Testis (tissue), 5 donors: ENCODE measurements at places on chromosomes 12 and 14. TPM values are rescaled to one million over a fixed set of nuclear protein-coding genes. Genes with fewer than 3 reads are reported as not detected.

DNA sequence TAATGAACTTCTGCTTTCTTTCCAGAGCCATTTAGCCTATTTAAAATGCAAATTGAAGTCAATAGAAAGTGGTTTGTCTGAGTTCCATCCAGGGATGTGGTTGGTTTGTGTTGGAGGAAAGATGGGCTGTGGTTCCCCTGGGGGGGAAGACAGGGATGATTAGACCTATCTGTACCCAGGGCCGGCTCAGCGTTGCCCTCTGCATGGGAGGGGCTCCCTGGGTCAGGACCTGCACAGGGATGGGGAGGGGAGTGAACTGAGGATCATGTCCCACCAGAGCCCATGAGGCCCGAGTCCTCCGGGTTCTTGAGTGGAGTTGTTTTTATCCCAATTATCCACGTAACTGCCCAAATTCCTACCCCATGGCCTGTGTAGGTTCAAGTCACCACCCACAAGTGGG is 76.9 kb upstream of the SFSWAP start:
- no peak for DNase-seq
- H3K4me3 ChIP-seq, result no peak overlapping the region
- no peak overlapping the region for H3K27ac ChIP-seq
- H3K4me1 ChIP-seq, result no peaks in the 10 kb centered on the region
- H3K36me3 ChIP-seq, result no peaks in the 10 kb centered on the region
- H3K27me3 ChIP-seq, result no peaks in the 10 kb centered on the region

GRCh38 chr12:56040963-56041551 is 661 bp upstream of the RPS26 start:
- H3K27me3 ChIP-seq, result no peaks in the 10 kb centered on the region
- peak overlapping the region; percentile 97 for H3K27ac ChIP-seq
- no peaks in the 10 kb centered on the region for H3K36me3 ChIP-seq
- H3K4me3 ChIP-seq, result peak overlapping the region; percentile 88
- DNase-seq, result no peak

RIPK3 gene
- 3.2 TPM for total RNA-seq

GRCh38 chr14:34895277-34895676 is 20.1 kb upstream of the BAZ1A start:
- H3K4me1 ChIP-seq, result no peaks in the 10 kb centered on the region
- H3K27ac ChIP-seq, result no peak overlapping the region
- H3K4me3 ChIP-seq, result no peak overlapping the region
- no peaks in the 10 kb centered on the region for H3K27me3 ChIP-seq
- no peaks in the 10 kb centered on the region for H3K36me3 ChIP-seq
- no peak for DNase-seq

GRCh38 chr12:49088150-49088931 is 6.3 kb downstream of the DHH start:
- H3K36me3 ChIP-seq, result no peaks in the 10 kb centered on the region
- peaks cover 53% of the 10 kb centered on the region for H3K4me1 ChIP-seq
- H3K27ac ChIP-seq, result no peak overlapping the region
- no peak overlapping the region for H3K4me3 ChIP-seq
- H3K27me3 ChIP-seq, result no peaks in the 10 kb centered on the region

- no peak for DNase-seq
- H3K36me3 ChIP-seq, result no peaks in the 10 kb centered on the region
- no peaks in the 10 kb centered on the region for H3K27me3 ChIP-seq
- no peak overlapping the region for H3K27ac ChIP-seq
- H3K4me1 ChIP-seq, result no peaks in the 10 kb centered on the region
- H3K4me3 ChIP-seq, result no peak overlapping the region
Measured at GRCh38 chr12:95004610-95005009, 1.1 kb upstream of the NDUFA12 start.

GNB3 gene
- 5.0 TPM for total RNA-seq

KRT72 gene
- 16.5 TPM for total RNA-seq

DNA sequence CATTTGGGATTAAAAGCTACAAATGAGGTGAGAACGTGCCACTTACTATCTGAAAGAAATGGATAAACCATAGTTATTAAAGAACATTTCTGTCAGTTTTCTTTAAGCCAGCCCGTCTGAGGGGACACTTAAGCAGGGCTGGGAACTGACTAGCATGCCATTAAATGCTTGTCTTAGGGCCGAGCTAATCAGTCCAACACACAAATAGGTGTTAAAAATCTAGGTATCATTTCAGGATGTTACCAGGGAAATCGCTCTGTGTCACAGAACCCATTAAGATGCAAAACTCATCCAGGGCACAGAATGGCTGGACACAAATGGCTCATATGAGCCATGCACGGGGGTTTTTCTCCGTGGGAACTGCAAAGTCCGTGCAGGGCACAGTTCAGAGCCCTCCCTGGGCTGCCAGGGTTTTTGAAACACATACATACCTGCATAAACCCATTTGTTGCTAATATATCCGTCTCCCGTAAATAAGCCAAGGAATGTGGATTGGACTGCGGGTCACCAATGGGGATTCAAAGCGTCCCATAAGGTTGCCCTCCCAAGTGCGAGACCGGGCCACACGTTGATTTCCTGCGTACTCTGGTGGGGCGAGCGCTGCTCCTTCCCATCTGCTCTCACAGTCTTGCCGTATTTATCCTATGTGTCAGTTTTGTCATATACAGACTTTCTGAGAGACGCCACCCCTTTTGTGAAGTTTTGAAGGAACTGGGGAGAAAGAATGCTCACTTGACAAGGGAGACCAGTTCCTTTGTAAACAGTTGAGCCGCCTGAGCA is 5.4 kb upstream of the GSC start:
- H3K4me3 ChIP-seq, result no peak overlapping the region
- no peaks in the 10 kb centered on the region for H3K4me1 ChIP-seq
- peaks cover 8% of the 10 kb centered on the region for H3K27me3 ChIP-seq
- no peaks in the 10 kb centered on the region for H3K36me3 ChIP-seq
- DNase-seq, result no peak

GRCh38 chr12:65532764-65533163 is 254.3 kb downstream of the MSRB3 start:
- no peaks in the 10 kb centered on the region for H3K4me1 ChIP-seq
- no peak for DNase-seq
- H3K27me3 ChIP-seq, result no peaks in the 10 kb centered on the region
- H3K4me3 ChIP-seq, result no peak overlapping the region
- no peak overlapping the region for H3K27ac ChIP-seq
- H3K36me3 ChIP-seq, result no peaks in the 10 kb centered on the region

- no peaks in the 10 kb centered on the region for H3K27me3 ChIP-seq
- no peak overlapping the region for H3K4me3 ChIP-seq
- DNase-seq, result peak; percentile 85
- peaks cover 61% of the 10 kb centered on the region for H3K4me1 ChIP-seq
Measured at GRCh38 chr14:76926521-76927251, 100.5 kb downstream of the LRRC74A start.

- no peaks in the 10 kb centered on the region for H3K4me1 ChIP-seq
- DNase-seq, result no peak
- H3K4me3 ChIP-seq, result no peak overlapping the region
- no peaks in the 10 kb centered on the region for H3K27me3 ChIP-seq
- no peaks in the 10 kb centered on the region for H3K36me3 ChIP-seq
- H3K27ac ChIP-seq, result no peak overlapping the region
Measured at GRCh38 chr14:93375673-93376156, 28.7 kb downstream of the COX8C start.

- no peak overlapping the region for H3K27ac ChIP-seq
- H3K4me3 ChIP-seq, result no peak overlapping the region
- DNase-seq, result no peak
- H3K36me3 ChIP-seq, result no peaks in the 10 kb centered on the region
- no peaks in the 10 kb centered on the region for H3K27me3 ChIP-seq
Measured at GRCh38 chr12:130960058-130960457, 6.4 kb downstream of the ADGRD1 start.

DNA sequence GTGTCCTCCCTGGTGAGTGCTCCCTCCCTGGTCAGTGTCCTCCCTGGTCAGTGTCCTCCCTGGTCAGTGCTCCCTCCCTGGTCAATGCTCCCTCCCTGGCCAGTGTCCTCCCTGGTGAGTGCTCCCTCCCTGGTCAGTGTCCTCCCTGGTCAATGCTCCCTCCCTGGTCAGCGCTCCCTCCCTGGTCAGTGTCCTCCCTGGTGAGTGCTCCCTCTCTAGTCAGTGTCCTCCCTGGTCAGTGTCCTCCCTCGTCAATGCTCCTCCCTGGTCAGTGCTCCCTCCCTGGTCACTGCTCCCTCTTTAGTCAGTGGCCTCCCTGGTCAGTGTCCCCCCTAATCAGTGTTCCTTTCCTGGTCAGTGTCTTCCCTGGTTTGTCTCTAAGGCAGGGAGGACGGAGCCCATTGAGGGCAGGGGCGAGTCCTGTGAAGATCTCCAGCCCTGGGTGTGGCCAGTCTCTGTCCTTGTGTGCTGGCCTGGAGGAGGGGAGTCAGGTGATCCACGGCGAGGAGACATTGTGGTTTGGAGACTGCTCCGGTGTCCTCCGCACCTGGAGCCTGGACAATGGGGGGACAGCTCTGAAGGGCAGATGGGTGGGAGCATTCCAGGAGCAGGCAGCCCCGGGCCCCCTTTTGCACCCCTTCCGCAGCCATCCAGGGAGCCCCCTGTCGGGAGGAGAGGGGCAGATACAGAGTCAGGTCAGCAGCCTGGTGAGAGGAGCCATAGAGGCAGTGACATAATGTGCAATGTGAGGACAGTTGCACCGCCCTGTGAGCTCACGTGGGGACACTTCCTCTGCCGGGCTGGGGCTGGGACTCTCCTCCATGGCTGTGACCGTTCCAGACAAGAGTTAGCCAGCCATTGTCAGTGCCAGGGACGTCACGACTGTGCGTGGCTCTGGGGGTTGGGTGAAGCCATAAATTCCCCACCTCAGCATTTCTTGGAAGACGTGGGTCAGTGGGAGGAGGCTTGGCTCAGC is 93.4 kb downstream of the ADGRD1 start:
- H3K36me3 ChIP-seq, result no peaks in the 10 kb centered on the region
- no peak overlapping the region for H3K4me3 ChIP-seq
- H3K27me3 ChIP-seq, result no peaks in the 10 kb centered on the region
- H3K4me1 ChIP-seq, result peaks cover 10% of the 10 kb centered on the region
- no peak for DNase-seq

- H3K36me3 ChIP-seq, result no peaks in the 10 kb centered on the region
- DNase-seq, result no peak
- H3K4me1 ChIP-seq, result peaks cover 23% of the 10 kb centered on the region
- no peak overlapping the region for H3K4me3 ChIP-seq
Measured at GRCh38 chr12:52120951-52121823, 41.7 kb downstream of the SMIM41 start.

DNA sequence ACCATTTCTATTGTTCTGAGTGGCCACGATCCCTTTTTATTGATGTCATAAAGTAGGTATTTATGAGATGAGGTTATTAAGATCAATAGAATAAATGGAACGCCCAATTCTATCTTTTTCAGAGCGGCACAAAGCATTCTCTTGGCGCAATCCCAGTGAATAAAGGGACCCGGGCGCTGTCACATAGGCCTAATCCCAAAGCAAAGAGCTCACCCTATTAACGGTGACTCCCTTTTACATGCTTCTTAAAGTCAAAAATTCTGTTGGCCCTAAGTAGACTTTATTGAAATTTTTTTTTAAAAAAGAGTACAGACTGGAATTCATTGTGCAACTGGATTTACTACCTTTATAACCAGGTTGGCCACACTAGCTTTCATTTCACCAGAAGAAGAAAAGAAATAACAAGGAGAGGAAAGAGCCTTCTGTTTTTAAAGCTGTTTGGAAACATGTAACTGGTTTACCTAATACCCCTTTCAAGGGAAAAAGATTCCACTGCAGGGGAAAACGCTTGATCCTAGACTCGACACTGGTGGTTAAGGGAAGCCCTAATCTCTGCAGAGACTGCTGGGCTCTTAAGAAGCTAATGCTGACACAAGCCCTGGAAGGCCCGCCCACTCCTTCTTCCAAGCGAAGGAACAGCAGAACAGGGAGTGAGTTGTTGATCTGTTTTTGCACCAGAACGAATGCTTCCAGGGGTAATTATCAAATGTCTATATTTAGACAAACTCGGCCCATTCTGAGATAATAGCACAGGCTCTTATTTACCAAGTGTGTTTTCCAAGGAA is 381.2 kb downstream of the BCL11B start:
- no peak overlapping the region for H3K4me3 ChIP-seq
- no peaks in the 10 kb centered on the region for H3K27me3 ChIP-seq
- peak overlapping the region; percentile 35 for H3K27ac ChIP-seq
- peaks cover 11% of the 10 kb centered on the region for H3K4me1 ChIP-seq
- H3K36me3 ChIP-seq, result no peaks in the 10 kb centered on the region

AMN gene
- 3.0 TPM for total RNA-seq

GRCh38 chr14:75542588-75543091 is 20.4 kb downstream of the BATF start:
- H3K36me3 ChIP-seq, result no peaks in the 10 kb centered on the region
- H3K27me3 ChIP-seq, result no peaks in the 10 kb centered on the region
- DNase-seq, result peak; percentile 73
- H3K4me1 ChIP-seq, result peaks cover 4% of the 10 kb centered on the region

DNA sequence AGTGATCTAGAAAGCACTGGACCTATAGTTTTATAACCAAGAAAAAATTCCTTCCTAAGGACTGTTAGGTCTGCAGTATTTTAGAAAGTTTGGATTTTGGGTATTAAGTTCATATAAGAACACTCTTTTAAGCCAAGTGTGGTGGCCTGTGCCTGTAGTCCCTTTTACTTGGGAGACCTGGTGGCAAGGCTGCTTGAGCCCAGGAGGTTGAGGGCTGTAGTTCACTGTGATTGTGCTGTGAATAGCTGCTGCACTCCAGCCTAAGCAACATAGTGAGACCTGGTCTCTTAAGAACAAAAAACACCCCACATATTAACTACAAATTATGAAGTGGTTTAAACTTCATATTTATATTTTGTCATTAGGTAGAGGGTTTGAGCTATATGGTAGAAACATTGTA is 9.7 kb downstream of the DNM1L start:
- H3K27me3 ChIP-seq, result no peaks in the 10 kb centered on the region
- no peaks in the 10 kb centered on the region for H3K36me3 ChIP-seq
- H3K4me3 ChIP-seq, result no peak overlapping the region
- H3K27ac ChIP-seq, result no peak overlapping the region

DNA sequence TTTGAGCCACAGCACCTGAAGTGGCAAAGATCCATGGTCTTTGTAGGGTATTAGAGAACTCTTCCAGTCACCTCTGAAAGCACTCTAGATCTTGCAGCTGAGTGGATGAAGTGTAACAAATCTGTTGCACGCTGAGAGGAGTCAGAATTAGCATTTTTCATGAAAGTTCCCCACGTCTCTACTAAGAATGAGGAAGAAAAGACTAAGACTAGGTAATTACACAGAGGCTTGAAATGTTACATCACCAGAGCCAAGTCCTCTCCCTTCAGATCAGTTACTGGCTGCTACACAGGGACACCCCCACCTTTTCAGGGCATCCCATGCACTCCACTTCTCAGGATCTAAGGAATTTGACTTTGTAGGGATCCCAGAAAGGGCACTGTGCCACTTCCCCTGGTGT is 98.6 kb upstream of the FKBP4 start:
- H3K27ac ChIP-seq, result no peak overlapping the region
- no peaks in the 10 kb centered on the region for H3K27me3 ChIP-seq
- H3K4me1 ChIP-seq, result no peaks in the 10 kb centered on the region
- H3K4me3 ChIP-seq, result no peak overlapping the region
- H3K36me3 ChIP-seq, result no peaks in the 10 kb centered on the region
- no peak for DNase-seq
